Right cardiac atrium (tissue), 5 donors: ENCODE measurements at places on chromosomes 12 and 14. TPM values are rescaled to one million over a fixed set of nuclear protein-coding genes. Genes with fewer than 3 reads are reported as not detected.

Gene LYZ
- total RNA-seq, result 48.4 TPM

Gene FBLN5
- 162 TPM for total RNA-seq

Gene NPFF
- total RNA-seq, result not detected

Gene SLC17A8
- not detected for total RNA-seq

Gene CPSF6
- 38.2 TPM for total RNA-seq

Gene RILPL1
- 146 TPM for total RNA-seq

Gene SIX4
- 2.1 TPM for total RNA-seq

Gene SLC48A1
- total RNA-seq, result 30.1 TPM

Gene SLC5A8
- total RNA-seq, result not detected

Gene PRKAG1
- 88.9 TPM for total RNA-seq

Gene ESR2
- 0.40 TPM for total RNA-seq

Gene SMARCC2
- total RNA-seq, result 74.3 TPM

Gene NTS
- not detected for total RNA-seq

Gene TMEM233
- total RNA-seq, result 0.91 TPM

Gene PEBP1
- total RNA-seq, result 370 TPM

Gene GLIPR1L1
- total RNA-seq, result not detected

Gene DNAAF2
- 5.3 TPM for total RNA-seq

Gene SMIM41
- not detected for total RNA-seq
